ENCODE measurements at places on chromosomes 12 and 14.

DNA sequence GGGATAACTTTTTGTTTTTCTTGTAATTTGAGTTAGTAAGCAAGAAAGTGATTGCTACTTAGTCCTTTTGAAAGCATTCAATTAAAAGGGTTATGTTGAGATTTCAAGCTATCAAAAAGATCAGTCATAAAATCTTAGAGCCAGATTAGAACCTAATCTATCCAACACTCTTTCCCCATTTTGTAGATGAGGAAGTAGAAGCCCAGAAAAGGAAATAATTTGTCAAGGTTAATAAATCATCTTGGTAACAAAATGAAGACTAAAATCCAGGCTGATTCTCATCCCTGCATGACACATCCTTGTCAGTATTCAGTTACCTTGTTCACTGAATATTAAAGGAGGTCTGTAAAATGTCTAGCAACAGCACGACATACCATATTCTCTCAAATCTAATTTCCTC, 26.5 kb downstream of the PPP1R13B start:
- no peak for DNase-seq

GRCh38 chr14:65045709-65046108, 56.6 kb downstream of the MAX start:
- DNase-seq, result no peak

DNA sequence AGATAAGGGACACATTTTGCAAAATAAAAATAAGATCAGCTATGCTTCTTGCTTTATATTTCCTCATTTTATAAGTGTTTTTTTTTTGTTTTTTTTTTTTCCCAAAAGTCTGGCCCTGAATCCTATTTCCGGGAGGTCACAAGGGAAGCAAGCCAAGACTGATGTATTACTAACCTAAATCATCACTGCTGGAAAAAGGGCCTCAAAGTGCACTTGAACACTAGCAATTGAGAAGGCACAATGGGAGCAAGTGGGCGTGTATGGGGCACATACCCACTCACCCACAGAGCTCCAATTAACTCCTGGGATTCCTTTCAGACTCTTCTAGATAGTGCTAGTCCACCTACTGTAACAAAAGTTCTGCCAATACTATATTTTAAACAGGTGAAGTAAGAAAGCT, 58.8 kb downstream of the STON2 start:
- DNase-seq, result no peak

DNA sequence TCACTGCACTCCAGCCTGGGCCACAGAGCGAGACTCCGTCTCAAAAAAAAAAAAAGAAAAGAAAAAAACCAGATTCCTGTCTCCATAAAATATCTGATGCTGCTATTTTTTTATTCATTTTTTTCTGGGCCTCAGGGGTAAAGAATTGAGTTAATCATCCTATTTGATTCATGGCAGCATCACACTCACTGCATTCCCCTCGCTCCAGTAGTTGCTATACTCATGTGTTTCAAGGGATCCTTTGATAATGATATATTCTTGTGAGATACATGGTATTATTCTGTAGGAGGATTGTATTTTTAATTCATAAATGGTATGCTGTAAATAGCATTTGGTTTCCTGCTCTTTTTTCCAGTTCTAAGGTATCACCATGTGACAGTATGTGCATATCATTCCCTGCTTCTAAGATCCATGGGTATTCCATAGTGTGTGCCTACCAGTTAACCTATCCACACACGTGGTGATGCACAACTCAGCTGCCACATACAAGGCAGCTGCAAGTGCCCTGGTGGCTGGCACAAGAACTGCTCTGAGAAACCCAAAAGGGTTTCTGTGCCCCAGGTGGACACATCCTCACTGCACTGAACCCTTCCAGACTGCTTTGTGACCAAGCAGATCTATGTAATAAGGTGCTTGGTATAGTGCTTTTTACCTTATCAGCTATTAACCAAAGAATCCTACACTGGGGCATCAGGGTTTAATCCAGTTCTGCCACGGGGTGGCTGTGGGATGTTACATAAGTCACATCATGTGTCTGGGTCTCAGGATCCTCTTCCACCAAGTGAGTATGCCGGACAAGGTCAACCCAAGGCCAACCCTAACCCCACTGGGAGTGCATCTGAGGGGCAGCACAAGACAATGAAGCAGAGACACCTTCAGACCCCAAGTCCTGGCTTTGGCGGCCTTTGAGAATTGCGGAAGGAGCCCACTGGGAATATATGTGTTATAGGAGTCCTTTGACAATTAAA, 74.6 kb downstream of the ZFP36L1 start:
- DNase-seq, result no peak

GRCh38 chr12:102879144-102879763, 37.8 kb downstream of the PAH start:
- DNase-seq, result peak; percentile 84

DNA sequence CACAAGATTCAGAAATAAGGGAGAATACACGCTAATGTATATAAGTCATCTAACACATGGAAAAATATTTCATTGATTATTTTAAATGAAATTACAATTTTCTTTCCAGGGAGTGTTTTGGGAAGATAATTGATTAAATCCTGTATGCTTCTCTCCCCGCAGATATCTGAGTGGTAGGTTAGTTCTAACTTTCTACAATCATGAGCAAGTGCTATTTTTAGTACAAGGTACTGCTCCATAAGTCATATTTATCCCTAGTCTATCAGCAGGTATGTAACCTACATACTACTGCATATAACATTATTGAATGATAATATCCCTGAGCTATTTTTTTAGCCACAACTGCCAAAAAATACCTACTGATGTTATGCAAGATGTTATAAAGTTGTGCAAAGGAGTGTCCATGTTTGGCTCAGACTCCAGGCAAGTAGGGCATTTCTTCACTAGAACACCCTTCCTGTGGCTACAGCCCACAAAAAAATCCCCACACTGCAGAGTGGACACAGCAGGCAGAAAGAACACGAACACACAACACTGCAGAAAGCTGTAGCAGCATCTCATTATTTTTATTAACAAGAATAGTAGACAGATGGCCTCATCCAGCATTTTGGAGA, 87.0 kb downstream of the SEC23A start:
- no peak for DNase-seq

- DNase-seq, result no peak
Observed at GRCh38 chr14:84988357-84988756, 541.6 kb upstream of the FLRT2 start.

DNA sequence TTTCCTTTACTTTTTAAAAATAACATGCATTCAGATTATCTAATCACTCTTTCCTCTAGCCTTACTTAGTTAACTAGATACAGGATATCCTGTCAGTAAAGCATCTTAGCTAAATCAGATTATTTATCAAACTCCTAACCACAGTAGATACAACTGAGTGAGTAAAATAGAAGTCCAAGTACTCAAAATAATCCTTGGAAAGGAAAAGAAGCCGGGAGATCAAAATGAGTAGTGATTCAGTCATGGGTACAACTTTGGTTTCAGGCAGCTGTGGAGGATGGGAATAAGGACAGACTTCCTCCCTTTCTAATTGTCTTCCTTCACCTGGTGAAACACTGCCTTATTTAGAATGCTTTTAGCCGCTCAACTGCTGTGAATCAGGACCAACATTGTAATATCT, 29.4 kb downstream of the GNG2 start:
- no peak for DNase-seq

GRCh38 chr14:75277815-75278421, 710 bp upstream of the FOS start:
- no peak for DNase-seq

DNA sequence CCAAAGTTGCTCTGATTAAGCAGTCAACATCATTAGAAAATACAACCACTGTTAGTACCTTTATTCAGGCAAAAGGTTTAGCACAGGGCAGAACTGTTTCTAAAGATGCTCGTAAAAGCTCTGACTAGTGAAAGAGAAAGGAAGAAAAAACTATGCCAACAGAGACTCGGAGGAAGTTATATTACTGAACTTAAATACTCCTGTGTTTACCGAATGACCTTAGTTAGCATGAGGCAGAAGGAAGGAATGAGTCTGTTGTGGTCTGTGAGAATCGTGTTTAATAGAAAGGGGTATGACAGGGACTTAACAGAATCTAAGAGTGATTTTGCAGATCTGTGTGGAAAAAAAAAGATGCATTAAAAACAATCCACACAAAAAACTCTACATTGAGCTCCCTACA, 84.1 kb upstream of the OVCH1 start:
- no peak for DNase-seq

DNA sequence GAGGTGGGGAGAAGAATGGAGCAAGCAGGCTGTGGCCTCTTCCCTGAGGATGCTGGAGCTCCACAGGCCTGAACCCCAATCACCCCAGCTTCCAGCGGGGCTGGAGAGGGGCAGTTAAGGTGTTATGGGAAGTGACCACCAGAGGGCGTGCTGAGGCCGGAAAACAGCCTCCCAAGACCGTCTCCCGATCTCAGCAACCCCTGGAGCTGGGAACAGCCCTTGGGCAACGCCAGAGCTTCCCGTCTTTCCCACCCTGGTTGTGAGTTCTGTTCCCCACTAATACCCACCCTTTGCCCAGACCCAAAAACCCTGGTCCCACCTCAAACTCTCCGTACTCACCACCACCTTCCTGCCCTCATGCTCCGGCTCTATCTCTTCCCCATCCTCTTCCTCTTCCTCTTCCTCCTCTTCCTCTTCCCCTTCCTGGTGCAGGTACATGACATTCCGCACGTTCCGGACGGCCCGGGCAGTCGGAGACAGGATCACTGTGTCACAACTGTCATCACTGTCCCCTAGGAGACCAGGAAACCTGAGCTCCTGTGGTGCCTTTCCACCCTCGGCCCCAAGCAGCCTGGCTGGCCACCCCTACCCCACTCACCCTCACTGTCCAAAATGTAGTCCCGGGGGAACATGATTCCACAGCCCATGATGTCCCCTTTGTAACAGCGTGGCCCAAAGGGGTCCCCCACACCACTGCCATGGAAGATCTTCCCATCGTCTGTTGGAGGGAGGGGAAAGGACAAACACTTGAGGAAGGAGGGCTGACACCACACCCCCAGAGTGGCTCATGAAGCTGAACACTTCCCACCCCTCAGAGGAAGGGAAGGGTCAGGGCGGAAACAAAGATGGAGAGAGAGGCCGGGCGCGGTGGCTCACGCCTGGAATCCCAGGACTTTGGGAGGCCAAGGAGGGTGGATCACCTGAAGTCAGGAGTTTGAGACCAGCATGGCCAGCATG, 12.9 kb downstream of the SPRYD3 start:
- peak; percentile 49 for DNase-seq

DNA sequence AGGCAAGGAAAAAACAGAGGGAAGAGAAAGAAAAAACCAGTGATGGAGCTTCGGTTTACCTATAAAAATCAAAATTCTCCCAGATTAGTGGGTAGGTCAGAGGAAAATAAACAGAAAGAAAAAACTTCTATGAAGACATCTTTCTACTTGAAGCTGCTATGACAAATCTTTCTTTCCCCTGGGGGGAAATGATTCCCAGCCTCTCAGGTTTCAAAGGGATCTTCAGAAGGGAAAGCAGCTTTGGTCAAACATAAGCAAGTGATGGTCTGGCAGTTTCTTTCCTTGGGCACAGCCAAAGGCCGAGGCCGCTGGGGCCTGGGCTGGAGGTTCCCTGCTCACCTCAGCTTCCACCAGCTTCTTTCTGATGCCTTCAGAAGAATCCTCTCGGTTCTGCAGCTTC, 104.5 kb downstream of the PRKAB1 start:
- DNase-seq, result no peak

DNA sequence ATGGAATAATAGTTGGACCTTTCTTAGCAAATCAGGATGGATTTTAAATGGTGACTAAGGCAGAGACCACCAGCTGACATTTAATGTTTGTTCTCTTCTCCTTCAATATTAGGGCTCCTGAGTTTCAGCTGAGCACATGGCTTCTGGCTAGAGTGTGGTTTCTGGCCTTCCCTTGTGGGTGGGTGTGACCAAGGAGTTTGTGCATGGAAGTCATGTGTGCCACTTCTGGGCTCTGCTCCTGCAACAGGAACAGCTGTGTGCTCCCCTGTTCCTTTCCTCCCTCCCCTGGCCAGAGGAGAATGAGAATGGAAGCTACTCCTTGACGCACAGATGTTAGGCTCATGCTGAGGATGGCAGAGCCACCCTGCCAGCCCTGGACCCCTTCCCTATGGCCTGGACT, 44.2 kb downstream of the CCDC175 start:
- DNase-seq, result no peak

DNA sequence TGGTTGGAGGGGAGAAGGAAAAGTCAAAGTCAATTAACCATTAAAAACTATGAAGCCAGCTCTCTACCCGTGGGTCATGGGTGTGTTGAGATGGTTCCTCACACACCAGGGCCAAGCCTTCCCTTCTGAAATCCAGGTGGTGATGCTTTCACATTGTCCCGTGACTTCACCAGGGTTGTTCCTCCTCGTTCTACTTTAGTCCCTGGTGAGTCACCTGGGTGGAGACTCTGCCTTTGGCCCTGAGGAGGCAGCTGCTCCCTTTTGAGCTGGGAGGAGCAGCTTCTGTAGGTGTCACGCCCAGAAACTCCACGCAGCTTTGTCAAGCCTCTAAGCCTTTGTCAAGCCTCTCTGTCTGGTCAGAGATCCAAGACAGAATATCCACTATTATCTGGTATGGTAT, 348.3 kb downstream of the BMP4 start:
- no peak for DNase-seq

GRCh38 chr14:23443411-23443812, 8.0 kb upstream of the MYH7 start:
- DNase-seq, result no peak

GRCh38 chr12:116647813-116648212, 88.6 kb downstream of the MAP1LC3B2 start:
- no peak for DNase-seq

- DNase-seq, result no peak
Observed at GRCh38 chr12:80709811-80710726, 2.6 kb downstream of the MYF6 start.

- no peak for DNase-seq
Observed at GRCh38 chr14:62409169-62409568, 636.1 kb downstream of the KCNH5 start.

DNA sequence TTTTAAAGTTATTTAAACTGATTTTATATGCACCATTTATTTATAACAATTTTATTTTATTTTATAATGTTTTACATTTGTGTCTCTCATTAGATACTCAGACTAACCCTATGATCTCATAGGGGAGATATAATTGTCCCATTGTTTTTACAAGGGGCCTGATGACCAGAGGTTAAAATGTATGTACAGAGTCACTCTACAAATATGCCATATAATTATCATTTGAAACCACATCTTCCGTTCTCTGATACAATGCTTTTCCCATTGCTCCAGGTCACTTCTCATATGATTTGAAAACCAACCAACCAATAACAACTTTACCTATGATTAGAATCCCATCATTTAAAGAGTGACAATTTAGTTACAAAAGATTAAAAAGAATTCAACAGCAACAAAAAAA, 137.8 kb downstream of the GPHN start:
- no peak for DNase-seq

GRCh38 chr14:106024983-106025604, 498.7 kb downstream of the TMEM121 start:
- DNase-seq, result no peak

DNA sequence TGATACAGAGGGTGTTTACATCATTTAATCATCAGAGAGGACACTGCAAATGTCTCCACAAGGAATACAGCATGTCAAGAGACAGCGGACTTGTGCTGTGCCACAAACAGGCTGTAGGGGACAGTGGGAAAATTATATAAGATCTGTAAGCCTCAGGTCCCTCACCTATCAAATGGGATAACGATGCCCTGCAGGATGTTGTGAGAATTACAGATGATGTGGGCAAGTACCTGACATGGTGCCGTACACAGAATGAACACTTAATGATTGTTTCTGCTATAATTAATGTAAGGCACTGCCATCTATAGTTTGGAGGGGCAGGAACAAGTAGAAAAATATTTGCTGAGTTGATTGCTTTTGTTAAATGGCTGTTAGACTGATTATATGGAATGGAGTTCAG, 81.9 kb upstream of the GTF2A1 start:
- DNase-seq, result no peak

All from NCI-H1436 (cell line).